Left renal pelvis (tissue), 4 donors: ENCODE measurements at places on chromosomes 4 and X. TPM values are rescaled to one million over a fixed set of nuclear protein-coding genes. Genes with fewer than 3 reads are reported as not detected.
A peak's percentile ranks its signal among the peaks of the same experiment; 100 is the strongest.

DNA sequence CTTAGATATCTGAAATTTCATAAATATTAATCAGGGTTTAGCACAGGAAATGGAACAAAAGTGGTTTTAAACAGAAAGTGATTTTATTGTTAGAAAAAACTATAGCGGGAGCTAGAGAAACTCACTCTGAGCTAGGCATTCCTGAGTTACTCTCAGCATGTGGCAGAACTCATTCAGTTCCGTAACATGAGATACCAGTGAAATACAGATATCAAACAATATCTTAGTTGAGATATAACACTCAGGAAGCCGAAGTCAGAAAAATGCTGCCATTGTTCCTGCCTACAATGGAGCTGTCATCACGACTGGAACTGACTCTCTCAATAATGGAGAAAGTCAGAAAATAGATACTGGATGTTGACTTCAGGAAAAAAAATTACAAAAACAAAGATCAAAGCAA, 1428.7 kb downstream of the PCDH18 start:
- no peak for DNase-seq

GRCh38 chr4:14769993-14770392, 232.3 kb upstream of the CPEB2 start:
- DNase-seq, result no peak

GRCh38 chr4:140095694-140096482, 58.1 kb downstream of the MAML3 start:
- DNase-seq, result no peak

- DNase-seq, result no peak
These were observed 409.0 kb downstream of the BCOR start for GRCh38 chrX:39688576-39689375.

DNA sequence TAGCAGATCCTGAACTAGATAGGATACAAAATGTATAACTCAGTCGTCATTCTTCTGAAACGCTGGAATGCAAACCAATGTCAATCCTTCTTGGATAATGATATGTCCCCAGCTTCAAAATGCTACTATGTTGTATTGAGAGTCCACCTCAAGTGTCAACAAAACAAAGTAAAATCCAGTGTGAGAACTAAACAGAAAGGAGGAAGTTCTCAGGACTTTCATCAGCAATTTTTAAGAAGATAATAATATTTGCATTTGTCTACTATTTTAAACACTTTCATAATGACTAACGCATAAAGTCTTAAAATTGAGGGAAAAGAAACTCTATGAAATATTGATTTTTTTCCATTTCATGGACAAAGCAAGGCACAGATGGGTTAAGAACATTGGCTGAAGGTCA, 36.3 kb downstream of the SOD3 start:
- no peak for DNase-seq

- no peak for DNase-seq
These were observed 578.8 kb downstream of the ANKRD50 start for GRCh38 chr4:124133753-124134152.

DNA sequence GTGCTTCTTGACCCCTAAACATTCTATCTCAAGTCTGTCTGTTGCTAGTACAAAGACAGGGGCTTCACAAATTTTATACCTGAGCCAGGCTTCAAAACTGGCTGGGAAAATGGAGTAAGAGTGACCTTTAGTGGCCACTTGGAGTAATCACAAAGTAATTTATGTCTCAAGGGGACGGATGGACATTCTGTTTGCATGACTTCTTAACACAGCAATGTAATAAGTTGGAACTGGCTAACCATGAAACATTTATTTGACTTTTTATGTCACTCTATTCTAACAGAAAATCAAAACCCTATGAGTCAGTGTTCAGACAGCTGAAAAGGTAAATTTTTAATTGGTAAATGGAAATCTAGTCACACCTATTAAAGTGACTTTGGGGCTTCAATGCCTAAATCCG, 600.6 kb downstream of the ANKRD50 start:
- DNase-seq, result peak; percentile 67

DNA sequence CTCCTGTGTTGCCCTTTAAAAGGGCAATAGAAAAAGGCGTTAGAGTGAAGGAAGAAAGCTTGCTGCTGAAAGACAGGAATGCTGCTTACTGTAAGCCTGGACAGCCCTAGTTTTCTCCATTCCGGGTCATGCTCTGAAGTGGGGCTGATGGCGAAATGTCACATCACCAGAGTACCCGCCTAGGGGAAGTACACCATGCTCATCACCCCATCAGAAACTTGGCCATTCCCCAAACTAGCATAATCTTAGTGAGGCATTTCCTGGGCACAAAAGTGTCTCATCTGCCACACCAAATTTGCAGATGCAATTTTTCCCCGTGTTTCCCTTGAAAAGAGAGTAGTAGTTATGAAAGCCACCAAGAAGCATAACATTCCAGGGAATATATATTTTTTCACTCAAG, 47.8 kb upstream of the CAMK2D start:
- no peak for DNase-seq

Gene STK32B
- polyA plus RNA-seq, result 9.6 TPM

Gene RBMX2
- polyA plus RNA-seq, result 29.5 TPM
